GM06990 (cell line): ENCODE measurements at places on chromosomes 16 and 17.

GRCh38 chr16:721765-722540 is 1.0 kb downstream of the ANTKMT start:
- no peak for DNase-seq

DNA sequence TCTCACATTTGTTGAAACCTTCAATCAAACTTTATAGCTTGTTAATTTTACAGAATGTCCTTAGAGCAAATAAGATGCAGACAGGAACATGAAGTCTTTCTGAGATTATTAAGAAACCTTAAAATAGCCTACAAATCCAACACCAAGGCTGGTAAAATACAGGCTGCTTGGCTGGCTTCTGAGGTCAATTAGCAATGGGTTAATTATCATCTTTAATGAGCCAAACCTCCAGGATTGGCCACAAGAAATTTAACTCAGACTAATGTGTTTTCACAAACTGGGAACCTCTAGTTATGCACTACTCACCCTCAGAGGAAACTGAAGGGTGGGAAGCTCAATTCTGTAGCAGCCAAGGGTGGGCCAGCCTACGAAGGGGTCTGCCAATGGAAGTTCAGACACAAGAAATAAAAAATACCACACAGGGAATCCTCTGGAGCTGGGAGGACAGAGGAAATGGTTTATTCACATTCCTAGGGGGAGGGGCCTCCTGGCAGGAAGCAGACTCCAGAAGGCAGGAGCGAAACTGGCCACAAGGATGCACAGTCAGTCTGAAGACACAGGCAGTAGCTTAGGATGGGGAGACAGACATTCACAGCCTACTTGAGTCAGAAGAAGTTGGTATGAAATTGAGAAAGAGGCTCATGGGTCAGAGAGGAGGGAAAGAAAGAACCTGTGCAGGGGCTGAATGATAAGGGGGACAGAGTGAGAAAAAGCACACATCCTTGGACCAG is 36.1 kb downstream of the HIC1 start:
- no peak for DNase-seq

GRCh38 chr16:58836427-58836826 is 102.3 kb upstream of the GOT2 start:
- DNase-seq: no peak

GRCh38 chr16:73037845-73038570 is 9.9 kb downstream of the ZFHX3 start:
- DNase-seq: no peak

DNA sequence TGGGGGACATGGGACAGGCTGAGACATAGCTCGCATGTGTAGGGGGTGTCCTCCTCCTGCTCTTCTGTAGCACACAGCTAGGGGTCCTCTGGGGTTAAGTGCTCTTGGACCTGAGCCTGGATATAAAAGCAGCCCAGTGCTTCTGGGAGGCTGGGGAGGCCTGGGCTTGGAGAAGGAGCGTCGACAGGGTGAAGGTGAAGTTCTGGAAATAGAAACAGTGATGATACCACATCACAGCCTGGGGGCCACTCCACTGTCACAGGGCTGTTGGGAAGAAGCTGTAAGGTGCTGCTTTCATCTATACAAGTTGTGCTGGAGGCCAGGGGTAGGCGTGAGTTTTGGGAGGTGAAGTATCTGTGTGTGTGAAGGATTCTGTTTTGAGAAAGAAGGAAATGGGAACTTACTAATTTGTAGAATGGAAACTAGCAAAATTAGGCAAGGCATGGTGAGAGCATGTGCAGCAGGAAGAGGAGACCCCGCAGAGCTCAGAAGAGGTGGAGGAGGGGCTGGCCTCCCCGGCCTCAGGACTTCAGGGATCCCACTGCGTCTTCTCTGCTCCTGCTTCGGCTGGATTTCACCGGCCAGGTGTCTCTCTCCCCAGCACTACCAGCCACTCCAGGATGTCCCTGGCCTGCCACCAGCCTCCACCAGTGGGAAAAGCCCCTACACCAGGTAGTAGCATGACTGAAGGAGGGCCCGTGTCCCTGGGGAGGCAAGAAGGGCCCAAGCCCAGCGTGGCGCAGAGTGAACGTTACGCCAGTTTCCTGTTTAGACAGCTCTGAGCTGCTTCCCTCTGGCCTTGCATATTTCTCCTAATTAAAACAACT is 19.4 kb downstream of the PLCG2 start:
- DNase-seq: peak; percentile 91

DNA sequence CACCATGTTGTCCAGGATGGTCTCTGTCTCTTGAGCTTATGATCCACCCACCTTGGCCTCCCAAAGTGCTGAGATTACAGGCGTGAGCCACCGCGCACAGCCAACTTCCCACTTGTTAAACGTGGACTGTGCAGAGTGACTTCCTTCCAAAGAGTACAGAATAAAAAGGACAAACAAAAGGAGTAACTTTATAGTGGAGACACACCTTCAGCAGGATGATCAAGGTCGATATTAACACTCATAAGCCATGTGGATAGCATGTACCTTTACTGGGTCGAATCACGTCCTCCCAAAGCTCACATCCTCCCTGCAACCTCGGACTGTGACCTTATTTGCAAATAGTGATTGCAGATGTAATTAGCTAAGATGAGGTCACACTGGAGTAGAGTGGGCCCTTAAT is 10.1 kb upstream of the ZFP1 start:
- no peak for DNase-seq

DNA sequence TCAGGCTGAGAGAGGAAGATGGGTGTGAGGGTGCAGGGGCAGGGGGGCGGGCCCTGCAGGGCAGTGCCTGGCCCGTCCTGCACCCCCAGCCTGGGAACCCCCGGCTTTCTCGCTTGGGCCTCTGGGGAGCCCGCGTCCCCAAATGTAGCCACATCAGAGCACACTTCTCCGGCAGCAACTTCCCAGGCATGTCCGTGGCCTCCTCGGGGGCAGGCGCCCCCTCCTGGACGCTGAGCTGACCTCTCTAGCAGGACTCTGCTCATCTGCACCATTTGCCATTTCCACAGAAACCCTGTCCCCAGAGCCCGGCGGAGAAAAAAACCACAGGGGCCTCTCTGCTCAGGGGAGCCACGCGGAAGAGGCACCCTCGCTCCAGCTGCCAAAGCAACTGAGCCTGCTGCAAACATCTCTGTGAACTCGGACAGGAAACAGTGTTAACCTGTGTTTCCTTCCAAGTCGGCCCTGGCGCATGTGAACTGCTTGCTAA is 63.4 kb downstream of the KLHDC4 start:
- peak; percentile 87 for DNase-seq

DNA sequence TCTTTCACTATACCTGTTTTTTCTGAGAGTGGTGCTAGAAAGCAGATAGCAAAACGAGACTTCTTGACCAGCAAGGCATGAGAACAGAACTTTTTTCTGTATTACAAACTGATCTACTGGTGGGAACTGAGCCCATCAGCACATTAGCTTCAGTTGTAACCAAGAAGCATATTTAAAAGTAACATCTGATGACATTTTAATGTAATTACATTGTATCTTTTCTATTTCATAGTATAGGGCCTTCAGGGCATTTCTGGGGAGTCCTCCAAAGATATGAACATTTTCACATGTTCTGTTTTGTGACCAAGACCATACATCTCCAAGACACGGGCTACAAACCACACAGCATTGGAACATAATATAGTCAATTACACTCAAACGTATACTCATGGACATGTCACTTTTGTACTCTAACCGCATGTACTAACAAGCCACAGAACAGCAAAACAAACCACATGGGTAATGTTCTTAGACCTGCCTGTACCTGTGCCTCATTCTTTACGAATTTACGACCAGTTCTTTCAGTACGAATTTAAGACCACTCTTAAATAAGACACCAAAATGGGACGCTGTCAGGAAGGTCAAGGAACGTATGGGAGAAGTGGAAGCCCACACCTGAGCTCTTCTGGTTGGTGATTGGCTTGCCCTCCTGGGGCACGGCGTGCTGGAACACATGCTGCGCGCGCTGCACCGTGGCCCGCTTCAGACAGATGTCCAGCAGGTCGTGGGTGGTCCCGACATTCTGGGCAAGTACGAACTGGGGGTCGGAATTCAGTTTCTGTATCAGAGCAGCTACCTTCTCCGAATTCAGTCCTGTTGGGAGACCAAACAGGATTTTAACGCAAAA is 825 bp downstream of the BLMH start:
- DNase-seq: no peak

DNA sequence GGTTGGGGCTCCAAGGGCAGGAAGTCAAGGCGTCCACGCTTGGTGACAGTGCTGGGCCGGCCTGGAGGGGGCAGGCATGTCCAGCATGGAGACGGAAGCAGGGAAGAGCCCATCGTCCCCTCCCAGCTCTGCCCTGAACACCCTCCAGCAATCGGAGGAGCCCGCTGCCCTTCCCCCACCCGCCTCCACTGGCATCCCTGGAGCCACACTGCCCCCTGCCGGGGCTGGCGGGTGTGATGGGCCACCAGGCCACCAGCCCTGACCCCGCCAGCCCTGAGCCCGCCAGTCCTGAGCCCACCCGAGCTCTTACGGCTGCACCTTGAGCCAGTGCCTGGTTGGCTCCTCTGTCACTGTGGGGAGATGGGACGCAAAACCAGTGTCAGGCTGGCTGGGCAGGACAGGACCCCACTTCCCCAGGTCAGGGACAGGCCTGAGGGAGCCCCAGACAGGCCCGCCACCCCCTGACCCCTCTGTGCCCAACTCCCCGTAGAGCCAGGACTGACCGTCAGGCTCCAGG is 4.1 kb upstream of the CDH15 start:
- DNase-seq: peak; percentile 80

- no peak for DNase-seq
Observed at GRCh38 chr16:79765901-79766394, 165.4 kb upstream of the MAF start.

DNA sequence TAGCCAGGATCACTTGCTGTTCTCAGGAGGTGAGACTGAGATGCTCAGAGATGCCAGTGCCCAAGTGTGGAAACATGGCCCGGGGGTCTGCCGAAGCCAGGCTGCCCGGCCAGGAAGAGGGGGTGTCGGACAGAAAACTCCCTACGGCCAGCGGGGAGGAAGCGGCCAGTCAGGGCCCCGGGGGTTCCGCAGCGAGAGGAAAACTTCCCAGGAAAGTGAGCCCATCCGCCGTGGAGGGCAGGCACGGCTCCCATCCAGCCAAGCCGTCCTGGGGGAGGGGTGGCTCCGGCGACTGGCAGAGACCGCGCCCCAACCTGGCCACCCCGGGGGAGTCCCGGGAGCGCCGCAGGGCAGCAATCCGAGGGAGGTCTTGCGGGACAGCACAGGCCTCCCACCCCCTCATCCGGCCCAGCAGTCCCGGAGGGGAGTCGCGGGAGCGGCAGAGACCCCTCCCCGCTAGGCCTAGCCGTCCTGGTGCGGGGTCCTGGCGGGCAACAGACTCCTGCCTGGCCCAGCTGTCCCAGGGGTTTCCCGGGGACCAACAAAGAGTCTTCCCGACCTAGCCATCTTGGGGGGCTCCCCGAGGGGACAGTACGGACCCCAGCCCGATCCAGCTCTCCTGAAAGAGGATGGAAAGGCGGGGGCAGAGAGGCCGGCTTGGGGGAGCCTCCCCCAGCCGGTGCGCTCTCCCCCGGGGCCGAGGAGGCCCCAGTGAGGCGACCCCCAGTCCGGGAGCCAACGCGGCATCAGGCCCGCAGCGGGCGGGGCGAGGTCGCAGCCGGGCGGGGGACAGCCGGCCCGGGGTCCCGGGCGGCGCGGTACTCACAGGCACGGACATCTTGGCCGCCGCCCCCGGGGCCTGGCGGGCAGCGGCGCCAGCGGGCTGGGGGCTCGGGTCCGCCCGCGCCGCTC is 13.8 kb upstream of the BCAR1 start:
- no peak for DNase-seq

- DNase-seq: no peak
Observed at GRCh38 chr17:4980644-4981216, 6.7 kb downstream of the CAMTA2 start.

DNA sequence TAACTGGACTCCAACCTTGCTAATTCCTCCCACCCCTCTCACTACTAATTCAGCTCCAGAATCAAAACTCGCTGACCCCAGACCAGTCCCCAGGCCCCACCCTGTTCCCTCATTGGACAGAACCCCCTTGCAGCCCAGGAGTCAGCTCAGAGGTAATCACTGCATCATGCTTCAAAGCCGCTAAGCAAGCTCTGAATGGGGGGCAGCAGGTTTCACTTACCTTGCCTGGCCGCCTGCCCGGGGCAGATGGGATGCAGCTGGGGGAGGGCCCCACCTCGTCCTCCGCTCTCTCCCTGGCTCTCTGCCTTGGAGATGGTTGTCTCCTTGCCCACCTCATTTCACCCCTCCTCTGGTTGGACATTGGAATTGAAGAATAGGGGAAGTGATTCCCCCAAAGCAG is 4.8 kb upstream of the NGFR start:
- DNase-seq: no peak

DNA sequence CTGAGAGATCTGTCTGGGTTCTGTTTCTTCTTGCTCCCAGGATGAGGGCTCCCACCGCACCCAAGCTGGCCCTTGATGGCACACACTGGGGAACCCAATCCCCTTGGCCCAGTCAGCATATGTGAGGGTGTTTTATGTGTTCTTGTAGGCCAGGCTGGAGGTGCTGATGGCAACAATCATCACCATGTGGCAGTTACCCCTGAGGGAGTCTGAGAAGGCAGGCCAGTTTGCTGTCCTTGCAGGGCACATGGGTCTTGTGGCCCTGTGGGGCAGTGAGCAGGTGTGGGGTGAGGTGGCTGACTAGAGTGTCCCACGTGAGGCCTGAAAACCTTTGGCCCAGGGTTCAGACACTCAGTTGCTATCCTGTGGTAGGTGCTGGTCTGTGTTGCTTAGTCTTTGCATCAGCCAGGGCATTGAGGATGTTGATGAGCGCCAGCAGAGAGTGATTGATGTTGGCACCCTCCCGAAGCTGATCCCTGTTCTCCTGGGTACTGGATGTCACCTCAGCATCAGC is 2183.0 kb downstream of the TP53TG3F start:
- no peak for DNase-seq

GRCh38 chr16:49876716-49877129 is 20.8 kb upstream of the ZNF423 start:
- DNase-seq: peak; percentile 42

DNA sequence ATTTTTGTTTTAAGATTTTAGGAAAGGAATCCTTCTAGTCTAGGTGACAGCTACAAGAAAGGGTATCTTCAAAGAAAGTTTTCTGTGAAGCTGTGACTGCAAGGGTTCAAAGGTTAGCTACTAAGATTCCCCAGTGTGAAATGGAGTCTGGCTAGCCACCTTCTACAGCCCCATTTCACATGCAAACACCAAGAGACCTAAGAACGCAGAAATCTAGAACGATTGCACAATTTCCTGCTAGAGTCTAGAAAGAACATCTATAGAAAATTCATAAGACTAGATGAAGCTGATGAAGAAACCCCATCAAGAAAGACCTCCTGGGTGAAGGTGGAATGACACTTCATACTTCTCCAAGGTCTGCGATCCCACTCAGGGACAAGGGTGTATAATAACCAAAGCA is 77.1 kb downstream of the STX8 start:
- DNase-seq: no peak
